ENCODE measurements at places on chromosomes 7 and 10.
A peak's percentile ranks its signal among the peaks of the same experiment; 100 is the strongest.

DNA sequence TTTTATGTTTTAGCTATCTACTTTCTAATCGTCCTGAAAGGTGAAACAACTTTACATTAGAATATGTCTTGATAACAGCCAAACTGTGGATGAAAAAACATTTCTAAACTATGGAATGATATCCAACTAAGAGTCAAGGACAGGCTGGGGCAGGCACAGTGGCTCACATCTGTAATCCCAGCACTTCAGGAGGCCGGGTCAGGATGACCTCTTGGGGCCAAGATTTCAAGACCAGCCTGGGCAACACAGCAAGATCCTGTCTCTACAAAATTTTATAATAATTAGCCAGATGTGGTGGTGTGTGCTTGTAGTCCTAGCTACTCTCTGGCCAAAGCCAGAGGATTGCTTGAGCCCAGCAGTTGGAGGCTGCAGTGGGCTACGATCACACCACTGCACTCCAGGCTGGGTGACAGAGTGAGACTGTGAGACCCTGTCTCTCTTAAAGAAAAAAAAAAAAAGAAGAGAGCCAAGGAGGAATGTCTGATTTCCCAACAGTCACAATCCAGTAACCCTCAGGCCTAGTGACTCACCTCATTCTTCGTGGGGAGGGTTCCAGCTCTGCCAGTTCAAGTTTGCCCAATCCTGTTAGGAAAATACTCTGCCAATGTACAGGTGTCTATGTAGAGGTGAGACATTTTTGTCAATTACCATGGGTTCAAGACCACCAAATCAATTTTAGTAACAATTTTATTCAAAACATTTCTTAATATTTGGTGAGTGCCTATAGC, 14.6 kb upstream of the FZD1 start:
- peak; percentile 83 for DNase-seq

DNA sequence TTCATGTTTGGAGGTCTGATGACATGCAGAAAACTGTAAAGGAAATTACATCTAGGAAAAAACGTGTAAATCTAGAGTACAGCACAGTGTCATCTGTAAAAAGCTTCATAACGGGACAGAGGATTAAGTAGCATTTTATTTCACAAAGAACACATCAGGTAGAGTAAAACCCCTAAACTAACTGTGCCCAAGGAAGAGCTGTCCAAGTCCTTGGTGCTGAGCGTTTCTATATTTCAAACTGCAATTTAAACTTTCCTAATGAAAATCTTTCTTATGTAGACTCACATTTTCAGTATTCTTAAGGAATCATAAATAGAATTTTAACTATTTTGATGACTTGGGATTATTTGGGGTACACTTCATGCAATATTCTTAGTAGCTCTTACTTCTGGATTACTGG, 646.2 kb downstream of the IPMK start:
- DNase-seq: no peak

GRCh38 chr10:46014206-46014605, 16.2 kb downstream of the NCOA4 start:
- no peak for DNase-seq

DNA sequence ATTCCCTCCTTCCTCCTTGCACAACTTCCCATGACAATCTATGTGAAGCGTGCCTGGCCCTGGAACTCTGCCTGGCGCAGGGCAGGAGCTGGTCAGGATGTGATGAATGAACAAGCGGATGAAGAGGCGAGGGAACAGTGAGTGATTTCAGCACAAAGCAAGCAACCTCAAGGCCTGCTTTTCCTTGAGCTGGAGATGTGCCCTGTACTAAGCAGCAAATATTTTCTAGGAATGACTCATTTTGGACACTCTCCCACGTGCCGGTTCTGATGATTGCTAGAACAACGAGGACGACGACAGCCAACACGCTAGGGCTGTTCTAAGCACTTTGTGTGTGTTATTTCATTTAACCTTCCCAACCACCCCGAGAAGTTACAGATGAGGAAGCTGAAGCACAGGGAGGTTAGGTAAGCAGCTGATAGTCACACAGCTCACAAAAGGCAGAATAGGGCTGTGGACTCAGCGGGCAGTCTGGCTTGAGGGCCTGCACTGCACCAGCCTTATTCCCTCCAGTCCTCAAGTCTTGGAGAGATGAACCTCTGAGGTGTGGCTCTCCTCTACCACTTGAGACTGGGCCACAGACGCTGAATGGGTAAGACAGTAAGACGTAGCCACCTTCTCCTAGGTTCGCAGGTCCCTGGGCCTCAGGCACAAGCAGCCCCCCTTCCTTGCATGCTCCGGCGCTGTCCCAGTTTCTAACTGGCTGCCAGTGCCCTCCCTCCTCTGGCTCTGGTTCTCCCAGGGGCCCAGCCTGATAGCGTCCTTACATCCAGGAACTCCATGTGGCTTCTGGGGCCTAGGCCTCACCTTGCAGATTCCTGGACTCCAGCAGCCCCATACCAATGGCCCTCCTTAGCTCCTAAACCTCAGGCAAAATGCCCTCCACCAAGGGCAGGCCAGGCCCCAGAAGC, 59.0 kb downstream of the YKT6 start:
- DNase-seq: peak; percentile 94

GRCh38 chr7:47225387-47226131, 356.4 kb downstream of the TNS3 start:
- DNase-seq: peak; percentile 28

- no peak for DNase-seq
Observed at GRCh38 chr10:132802694-132803320, 16.9 kb upstream of the NKX6-2 start.

DNA sequence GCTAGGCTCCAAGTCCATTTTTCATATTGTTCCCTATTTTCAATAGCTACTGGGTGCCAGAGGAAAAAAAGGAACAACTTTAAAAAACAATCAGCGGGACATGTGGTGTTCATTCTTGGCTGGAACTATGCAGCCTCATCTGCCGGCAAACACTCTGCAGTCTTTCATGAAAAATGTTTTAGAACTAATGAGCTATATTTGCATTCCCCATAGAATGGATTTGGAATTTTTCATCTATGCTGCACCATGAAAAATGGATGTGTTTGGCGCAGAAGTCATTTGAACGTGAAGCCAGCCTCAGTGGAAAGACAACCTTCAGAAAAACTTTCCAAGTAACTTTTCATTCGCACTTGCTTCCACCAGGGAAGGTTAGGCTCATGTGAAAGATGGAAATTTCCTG, 270.5 kb downstream of the SKAP2 start:
- DNase-seq: no peak

- no peak for DNase-seq
Observed at GRCh38 chr7:88324699-88325098, 18.0 kb upstream of the STEAP4 start.

GRCh38 chr10:48274636-48275035, at the start of gene FRMPD2:
FRMPD2 (minus strand) TSS chr10:48274696; CDS start chr10:48274567, 129 bp downstream.
- no peak for DNase-seq
